ENCODE measurements at places on chromosomes 11 and 22.

DNA sequence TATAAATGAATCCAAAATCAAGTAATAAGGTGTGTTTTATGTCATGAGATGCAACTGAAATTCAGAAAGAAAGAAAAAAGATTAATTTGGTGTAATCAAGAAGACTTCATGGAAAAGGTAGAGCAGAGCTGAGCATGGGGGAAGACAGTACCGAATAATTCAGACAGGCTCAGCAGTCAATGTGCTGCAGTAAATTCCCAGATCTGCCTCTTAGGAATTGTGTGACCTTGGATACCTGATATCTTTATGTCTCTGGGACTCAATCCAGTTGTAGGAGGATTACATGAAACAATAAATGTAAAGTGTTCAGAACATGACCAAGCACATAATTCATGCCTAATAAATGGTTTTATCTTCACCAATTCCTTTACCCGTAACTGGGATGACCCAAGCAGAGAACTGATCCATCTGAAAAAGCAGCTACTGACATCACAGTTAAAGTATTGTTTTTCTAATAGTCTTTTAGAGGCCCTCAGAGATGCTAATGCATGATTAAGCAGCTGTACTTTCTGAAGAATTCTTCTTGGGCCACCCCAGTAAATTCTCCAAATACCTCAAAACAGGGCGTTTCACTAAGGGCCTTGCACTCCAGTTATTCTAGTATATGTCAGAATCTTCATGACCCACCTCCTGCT is 7.8 kb downstream of the MS4A12 start:
- no peak for DNase-seq

- no peak for DNase-seq
These were observed 27.4 kb upstream of the IZUMO1R start for GRCh38 chr11:94276943-94277342.

DNA sequence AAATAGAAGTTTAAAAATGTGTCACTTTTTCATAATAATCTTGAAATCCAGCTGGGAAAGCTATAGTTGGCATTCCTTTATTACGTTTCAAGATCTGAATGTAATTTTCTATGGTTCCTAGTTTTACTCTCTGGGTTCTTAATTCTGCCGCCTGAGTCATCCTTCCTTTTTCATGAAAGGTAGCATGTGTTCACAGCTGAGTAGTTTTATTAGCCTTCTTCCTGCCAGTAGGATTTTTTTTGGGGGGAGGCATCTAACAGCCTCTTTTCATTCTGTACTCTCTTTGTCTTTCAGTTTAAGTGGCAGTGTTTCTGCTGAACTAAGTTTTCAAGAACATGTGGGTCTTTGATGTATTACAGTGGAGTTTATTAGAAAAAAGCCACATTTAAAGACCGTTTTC is 36.5 kb downstream of the OR2AG2 start:
- no peak for DNase-seq

DNA sequence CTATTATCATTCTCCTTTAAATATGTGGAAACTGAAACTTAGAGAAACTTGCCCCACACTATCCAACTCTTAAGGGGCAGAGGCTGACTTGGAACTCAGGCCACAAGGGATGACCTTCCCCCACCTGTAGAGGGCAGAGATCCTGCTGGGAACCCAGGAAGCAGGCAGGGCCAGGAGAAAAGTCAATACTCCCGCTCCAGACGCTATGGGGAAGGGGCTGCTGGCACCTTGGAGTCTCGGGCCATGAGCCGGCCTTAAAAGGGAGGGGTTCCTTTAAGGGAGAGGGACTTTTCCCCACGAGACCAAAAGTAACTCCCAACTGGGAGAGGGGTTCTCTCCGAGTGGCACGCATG is 620 bp upstream of the ANO5 start:
- DNase-seq: no peak

GRCh38 chr11:94933223-94934130 is 39.9 kb downstream of the CWC15 start:
- no peak for DNase-seq

- no peak for DNase-seq
These were observed 23.1 kb downstream of the PRDM11 start for GRCh38 chr11:45169310-45170072.

DNA sequence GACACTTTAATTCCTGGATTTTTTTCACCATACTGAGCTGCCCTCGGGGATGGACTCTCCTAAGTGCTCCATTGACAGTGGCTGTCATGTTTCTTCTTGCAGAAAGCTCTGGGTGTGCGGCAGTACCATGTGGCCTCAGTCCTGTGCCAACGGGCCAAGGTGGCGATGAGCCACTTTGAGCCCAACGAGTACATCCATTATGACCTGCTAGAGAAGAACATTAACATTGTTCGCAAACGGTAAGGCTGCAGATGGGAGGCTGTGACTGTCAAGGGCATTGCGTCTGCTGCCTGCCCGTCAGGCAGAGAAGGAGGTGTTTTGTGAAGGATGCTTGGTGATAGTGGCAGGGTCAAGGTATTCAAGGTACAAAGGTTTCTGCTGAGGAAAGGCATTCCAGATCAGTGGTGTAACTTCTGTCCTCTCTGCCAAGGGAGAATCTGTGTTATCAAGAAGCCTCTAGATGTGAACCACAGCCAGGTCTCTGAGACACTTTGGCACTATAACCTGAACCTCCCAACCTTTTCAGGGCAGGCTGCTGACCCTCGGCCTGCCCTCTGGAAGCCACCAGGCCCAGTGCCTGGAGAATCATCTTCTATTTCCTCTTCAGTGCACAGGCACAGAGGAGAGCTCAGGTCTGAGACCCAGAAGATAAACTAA is 30.8 kb downstream of the ACO2 start:
- no peak for DNase-seq

DNA sequence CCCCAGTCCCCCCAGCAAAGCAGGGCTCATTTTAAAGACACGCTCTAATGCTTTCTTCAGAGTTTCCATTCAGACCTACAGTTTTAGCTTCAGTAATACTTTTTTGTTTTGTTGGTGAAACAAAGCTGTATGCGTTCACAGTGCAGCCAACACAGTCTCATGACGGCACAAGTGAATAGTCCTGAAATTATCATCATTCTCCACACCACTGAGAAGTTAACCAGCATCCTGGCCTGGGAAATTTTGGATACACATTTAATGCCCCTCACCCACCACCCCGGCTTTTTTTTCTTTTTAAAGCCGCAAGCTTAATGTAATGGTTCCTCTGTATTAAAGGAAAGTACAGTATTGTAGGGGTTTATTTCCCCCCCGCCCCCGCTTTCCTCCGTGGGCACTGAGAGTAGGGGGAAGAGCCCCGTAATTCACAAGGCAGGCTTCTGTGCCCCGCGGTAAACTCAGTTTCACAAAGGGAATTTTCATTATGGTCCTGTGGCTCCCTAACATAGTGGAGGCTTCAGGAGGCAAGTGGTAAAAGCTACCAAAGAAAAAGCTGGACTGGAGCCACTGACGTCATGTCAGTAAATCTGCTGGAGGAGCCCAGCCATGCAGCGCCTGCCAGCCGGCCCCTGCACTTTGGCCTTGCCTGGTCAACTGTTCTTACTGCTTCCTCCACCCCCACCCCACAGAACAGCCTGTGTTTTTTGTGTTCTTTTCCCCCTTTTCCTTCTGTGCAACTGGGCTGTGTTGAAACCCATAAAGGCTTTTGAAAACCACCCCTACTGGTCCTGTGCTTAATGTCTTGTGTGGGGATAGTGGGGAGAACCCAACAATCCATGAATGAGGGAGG is 18.2 kb downstream of the TEAD1 start:
- DNase-seq: no peak

DNA sequence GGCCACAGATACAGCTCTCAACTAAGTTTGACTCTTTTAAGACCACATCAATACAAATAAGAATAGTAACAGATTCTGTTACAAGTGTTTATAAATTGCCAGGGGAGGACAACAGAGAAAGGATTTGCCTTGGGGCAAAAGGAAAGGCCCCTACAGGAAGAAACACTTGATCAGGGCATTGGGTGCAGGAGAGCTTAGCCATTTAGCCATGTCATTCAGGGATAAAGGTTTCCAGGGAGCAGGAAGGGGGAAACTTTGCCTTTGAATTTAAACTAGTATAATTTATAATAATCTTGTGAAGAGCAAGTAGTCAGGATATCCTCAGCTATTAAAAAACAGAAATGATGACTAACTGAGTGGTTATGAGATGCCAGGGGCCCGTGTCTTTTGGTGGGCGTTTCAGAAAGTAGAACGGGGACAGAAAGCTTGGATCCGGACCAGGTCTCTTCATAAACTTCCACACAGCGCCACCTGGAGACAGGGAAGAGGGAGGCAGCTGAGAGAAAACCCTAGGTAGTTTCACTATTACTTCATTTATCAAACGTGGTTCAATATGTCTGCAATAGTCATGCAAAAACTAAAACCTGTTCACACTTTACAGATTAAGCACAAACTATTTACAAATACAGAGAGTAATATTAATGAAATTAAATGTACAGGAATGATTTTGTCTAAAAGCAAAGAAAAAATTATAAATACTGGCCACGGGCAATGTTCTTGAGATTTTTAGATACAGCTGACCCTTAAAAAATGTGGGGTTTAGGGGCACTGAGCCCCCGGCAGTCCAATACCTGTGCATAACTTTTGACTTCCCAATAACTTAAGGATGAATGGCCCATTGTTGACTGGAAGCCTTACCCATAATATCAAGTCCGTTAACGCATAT is 11.0 kb upstream of the SLC5A4 start:
- peak; percentile 75 for DNase-seq

- no peak for DNase-seq
These were observed 26.8 kb upstream of the B3GAT1 start for GRCh38 chr11:134438542-134439537.

DNA sequence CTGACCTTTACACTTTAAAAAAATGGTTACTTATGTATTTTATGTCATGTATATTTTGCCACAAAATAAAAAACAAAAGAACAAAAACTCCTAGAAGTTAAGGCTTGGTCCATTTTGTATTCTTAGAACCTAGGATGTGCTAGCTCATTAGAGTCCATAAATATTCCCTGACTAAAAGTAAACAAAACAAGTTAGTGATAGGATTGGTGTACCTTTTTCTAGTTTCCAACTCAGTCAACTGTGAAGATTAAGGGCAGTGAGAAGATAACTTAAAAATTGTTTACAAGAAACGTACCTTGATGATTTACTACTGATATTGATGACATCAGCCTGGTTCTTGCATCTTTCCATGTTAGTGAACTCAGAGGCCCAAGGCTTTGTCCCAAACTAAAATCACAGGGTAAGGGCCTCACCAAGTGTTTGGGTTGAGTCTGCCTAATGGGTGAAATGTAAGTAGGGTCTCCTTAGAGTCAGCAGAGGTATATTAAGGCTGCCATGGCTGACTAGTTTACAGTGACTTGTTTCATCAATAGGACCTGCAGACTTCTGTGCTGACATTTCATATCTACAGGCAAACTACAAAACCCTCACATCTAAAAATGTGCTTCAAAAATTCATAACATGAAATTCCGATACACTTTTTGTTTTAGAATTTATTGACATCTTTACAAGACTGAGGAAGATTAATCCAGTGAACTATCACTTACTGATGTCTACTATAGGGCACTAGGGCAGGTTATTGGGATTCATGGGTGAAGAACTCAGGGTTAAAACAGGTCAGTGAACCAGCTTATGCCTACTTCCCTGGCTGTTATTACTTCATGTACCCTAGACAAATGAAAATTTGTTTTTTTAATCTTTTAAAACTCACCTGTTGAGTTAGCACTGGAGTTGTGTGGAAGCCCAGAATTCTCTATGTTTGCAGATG is 4.4 kb downstream of the TMEM123 start:
- DNase-seq: no peak

GRCh38 chr11:73465871-73466270 is 89.7 kb downstream of the RELT start:
- no peak for DNase-seq

DNA sequence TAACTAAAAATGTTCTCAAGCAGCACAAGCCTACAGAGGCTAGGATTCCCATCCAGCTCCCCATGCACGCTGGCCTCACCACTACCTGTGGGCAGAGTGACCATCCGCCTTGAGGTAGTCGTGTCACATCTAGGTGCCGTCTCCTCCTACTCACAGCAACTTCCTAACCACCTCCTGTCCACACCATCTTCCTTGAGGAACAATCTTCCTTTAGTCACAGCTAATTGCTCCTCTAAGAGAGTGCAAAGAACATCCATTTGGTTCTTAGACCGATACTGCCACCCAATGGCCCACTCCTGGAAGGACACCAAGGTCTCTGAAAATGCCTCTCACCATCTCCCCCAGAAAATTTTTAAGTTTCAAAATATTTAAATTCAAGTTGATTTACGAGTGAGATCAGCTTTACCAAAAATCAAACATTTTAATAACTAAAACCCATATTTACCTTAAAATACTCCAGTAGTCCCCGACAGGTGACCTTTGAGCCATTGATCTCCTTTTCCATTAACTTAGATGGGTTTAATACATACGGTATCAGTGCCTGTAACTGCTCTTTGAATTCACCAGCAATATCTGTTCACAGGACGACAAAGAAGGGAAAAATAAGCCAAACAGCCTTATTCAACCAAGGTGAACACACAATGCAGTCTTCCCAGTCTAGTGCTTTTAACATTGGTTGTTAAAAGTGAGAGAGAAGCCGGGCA is 21.7 kb upstream of the PLAAT3 start:
- DNase-seq: peak; percentile 73

GRCh38 chr11:13216019-13216710 is 61.4 kb upstream of the BMAL1 start:
- peak; percentile 37 for DNase-seq

GRCh38 chr22:41696703-41697102 is 2.6 kb upstream of the MEI1 start:
- DNase-seq: no peak

DNA sequence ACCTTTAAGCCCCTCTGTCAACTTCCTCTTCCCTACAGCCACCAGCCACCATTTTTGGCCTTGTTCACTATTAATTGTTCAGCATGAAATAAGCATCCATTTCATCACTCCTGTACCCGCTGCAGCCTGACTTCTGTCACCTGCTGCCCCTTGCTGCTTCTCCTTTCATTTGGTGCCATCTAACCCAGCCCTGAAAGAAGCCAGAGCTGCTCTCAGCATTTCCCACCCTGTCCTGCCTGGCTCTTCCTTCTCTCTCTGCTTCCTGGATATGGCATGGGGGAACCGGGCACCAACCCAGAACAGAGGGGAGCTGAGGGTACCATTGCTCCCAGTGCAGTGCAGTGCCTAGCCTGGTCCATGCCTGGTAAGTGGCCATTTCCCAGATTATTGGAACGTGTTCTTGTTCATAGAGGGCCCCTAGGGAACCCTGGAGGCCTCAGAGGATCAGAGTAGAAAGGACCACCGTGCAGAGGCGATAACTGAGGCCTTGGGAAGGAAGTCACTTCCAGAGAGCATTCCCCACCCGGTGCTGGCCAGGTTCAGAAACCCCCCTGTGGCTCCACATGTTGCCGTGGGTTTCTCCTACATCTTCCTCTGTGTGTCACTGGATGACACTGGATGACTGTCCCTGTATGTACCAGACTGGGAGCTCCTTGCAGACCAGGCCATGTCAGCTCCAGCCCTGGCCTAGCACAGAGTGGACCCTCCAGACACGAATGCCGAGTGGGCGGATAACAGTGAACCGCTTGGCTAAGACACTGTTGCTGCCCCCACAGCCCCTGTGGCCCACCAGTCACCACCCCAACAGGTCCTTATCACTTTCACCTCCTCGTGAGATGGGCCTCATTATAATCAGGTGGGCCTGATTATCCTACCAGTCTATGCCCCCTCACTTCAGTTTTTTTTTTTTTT is 4.7 kb downstream of the YDJC start:
- no peak for DNase-seq

All from stimulated activated CD4-positive, alpha-beta T cell treated with anti-CD3 and anti-CD28 coated beads, Interleukin-2, amount 100 ng/mL, for 24 hours (primary cell).